Suppressor macrophage treated with lipopolysaccharide for 4 hours (primary cell): ENCODE measurements at places on chromosomes 12 and 14.

DNA sequence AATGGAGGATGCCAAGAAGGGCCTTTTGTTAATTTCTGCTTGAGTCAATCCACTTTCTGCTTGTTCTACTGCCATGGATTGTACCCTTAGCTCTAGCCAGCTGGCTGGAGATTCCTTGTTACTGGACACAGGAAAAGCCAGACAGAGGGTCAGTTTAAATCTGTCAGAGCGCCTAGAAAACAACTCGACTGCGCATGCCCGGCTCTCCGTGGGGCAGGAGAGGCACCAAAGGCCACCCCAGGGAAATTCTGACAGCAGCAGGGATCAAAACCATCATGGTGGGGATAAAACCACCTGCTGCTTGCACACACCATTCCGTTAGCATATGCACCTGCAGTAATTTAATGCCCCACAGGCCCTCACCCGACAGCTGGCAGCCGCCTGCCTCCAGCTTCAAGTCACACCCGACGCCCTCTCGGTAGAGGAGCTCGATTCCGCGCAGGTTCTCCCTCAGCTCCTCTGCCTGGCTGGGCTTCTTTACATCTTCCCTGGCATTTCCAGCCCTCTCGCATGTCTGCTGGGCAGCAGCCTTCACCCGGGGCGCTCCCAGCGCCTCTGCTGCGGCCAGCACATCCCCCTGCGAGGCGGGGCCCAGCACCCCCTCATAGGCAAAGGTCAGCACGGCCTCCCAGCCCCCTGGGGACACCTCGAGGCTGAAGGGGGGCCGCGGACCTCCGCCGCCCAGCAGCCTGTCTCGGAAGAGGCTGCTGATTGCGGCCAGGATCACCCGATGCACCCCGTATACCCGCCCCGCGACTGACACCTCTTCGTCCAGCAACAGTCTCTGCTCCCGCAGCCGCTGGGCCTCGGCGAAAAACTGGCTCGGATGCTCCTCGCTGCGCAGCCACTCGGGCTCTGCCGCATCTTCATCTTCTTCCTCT is 1.0 kb downstream of the KLHL33 start:
- DNase-seq = no peak

DNA sequence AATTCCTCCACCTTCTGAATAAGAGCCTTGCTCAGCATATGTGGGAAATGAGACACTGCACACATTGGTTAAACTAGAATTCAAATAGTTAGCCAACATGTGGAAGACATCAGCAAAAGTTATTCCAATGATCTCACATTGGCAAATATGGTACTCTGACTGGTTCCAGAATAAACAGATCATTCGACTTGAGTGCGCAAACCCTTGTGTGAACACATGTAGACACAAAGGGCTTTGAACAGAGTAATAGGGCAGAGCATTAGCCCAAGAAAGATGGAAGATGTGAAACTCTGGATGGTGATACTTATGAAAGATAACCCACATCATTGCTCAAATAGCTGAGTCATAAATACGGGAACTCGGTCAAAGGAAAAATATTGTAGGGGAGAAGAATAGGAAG is 1133.4 kb upstream of the SEL1L start:
- DNase-seq = no peak

DNA sequence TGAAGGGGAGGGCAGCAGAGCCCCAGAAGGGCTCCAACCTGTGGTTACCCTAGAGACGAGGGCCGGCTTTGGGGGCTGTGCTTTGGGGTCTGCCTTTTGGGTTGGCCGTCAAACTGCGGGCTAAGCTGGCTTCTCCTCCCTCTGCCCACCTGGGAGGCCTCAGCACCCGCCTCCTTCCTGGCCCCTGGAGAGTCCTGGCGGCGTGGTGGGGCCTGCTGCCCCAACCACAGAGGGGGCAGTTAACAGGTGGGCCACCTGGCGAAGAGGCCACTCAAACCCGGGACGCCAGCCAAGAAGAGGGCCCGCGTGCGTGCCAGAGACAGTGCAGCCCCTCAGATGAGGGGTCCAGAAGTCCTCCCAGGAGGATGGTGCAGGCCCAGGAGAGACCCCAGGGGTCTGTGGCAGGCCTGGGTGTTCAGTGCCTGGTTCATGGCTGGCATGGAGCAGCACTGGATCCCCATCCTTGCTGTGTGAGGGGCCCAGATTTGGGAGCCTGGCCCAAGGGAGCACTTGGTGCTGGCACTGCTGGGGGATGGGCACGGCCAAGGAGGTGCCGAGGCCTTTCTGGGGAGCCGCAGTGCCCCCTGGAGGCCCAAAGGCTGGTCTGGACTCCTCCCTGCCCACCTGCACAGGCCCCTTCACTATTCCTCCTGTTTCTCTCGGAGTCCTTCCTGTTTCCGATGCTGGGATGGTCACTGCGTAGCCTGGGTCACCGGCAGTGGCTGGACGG is 48.8 kb downstream of the LRCOL1 start:
- DNase-seq = no peak

DNA sequence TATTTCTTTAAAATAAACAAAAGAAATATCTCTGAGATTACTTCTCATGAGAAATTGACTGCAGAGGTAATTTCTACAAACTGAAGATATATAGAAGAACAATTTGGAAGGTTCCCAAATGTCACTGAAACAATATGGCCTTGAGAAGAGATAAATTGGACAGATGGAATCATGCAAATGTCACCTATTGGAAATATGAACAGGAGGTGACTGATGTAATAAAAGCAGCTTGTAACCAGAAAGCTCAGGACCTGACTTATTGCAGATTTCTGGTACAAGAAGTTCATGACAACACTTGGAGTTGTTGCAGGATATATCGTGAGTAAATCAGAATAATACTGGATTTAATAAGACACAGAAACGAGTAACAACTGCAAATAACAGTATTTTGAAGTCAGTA is 93.3 kb upstream of the TRHDE start:
- no peak for DNase-seq

GRCh38 chr14:36655963-36656686 is 5.5 kb upstream of the PAX9 start:
- no peak for DNase-seq

GRCh38 chr14:104350463-104351185 is 212.2 kb downstream of the KIF26A start:
- no peak for DNase-seq

DNA sequence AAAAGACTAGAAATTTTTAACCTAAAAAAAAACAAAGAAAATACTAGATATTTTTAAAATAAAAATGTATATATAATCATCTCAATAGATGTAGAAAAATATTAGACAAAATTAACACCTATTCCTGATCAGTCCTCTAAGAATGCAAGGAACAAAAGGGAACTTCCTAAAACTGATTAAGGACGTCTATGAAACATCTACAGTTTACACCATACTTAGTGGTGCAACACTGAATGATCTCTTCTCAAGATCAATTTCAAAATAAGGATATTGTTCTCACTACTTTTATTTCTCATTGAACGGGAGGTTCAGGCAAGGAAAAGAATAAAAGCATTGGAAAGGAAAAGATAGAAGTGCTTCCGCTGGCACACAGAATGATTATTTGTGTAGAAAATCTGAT is 16.0 kb downstream of the OLR1 start:
- peak; percentile 50 for DNase-seq

- DNase-seq = no peak
Observed at GRCh38 chr12:129063600-129063999, 210.3 kb downstream of the GLT1D1 start.

- DNase-seq = peak; percentile 79
Observed at GRCh38 chr12:546920-547845, 87.4 kb downstream of the B4GALNT3 start.

- DNase-seq = no peak
Observed at GRCh38 chr12:59494617-59495016, 101.2 kb upstream of the SLC16A7 start.
